ENCODE measurements at places on chromosomes 12 and 14. TPM values are rescaled to one million over a fixed set of nuclear protein-coding genes. Genes with fewer than 3 reads are reported as not detected.

- DNase-seq, result no peak
These were observed 46.1 kb downstream of the FRMD6 start for GRCh38 chr14:51697848-51698247.

GRCh38 chr14:36870776-36871175 lies 209.1 kb downstream of the PAX9 start:
- DNase-seq, result no peak

- DNase-seq, result no peak
These were observed 5.7 kb downstream of the TTC6 start for GRCh38 chr14:37600880-37601741.

Gene HOXC10
- not detected for polyA plus RNA-seq

GRCh38 chr12:113231235-113232088 lies 10.2 kb downstream of the TPCN1 start:
- DNase-seq, result no peak

GRCh38 chr12:132675757-132676432 lies 11.2 kb downstream of the POLE start:
- DNase-seq, result peak; percentile 18

DNA sequence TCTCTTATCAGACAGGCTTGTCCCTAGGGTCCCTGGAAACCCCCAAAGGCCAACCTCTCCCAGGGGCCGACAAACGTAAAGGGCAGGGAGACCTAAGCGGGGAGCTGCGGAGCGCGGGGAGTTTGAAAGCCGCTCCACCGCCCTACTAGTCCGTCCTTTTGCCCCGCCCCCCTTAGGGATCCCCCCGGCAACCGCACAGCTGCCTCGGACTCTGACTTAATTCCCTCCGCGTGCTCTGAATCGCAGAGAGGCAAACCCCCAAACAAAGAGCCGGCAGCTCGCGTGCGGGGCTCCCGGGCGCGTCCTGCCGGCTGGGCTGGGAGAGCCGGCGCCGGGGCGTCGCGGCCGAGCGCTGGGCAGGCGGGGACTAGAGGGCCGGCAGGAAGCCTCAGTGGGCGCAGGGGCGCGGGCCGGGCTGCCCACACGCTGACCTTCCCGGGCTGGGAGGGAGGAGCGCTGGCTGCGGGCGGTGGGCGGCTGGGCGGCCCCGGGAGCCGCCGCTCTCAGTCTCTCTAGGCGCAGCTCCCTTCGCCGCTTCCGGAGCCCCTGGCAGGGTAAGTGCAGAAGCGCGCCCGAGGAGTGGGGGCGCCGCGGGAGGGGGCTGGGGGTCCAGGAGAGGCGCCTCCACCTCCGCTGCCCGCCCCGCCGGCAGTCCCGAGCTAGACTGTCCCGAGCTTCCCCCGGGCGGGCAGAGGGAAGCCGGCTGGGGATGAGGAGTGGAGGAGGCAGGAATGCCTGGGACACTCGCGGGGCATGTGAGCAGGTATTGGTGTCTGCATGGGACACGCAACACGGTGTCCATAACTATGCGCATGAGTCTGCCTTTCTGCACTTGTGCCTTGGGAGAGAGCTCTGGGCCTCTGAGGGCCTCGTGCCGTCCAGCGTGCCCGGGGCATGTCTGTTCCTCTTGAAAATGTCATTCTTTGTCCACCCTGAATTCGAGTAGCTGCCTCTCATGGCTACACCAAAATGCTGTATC lies at the start of gene TSPAN11:
TSS of gene TSPAN11 (plus strand) at position 506 of the 979 bp plus-strand sequence. CDS start 27,244 bp downstream, outside the sequence.
- DNase-seq, result no peak

DNA sequence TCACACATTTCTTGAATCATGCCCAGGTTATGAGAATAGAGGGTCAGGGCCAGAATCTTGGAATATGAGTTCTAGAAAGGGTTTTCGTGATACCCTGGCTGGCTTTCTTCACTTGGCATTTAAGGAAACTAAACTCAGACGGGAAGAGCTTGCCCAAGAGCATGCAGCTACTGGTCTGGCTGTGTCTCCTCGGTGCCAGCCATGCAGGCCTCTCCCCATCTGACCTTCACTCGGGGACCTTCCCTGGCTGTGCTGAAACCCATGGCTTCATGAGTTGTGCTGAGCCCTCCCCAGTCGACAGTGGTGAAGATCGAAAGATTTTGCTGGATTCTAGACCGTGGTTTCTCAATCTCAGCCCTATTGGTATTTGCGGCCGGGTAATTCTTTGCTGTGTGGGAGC lies 38.0 kb downstream of the FOXN3 start:
- no peak for DNase-seq
